ENCODE measurements at places on chromosomes 5 and 9.

DNA sequence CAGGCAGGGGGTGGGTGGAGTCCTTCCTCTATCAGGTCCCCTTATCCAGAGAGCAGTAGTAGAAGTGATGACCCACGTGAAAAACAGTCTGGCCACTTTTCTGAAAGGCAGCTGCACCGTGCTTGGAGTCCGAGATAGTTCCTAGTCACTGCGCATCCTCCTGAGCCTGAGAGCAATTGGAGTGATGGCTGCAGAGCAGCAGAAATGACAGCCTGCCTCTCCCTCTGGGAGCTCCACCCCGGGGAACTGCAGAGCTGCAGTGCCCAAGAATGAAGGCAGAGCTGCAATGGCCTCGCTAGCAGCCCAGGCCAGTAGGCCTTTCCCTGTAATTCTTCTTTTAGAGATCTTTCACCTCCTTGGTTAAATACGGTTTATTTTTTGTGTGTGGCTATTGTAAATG lies 82.6 kb downstream of the CETN3 start:
- DNase-seq = no peak

DNA sequence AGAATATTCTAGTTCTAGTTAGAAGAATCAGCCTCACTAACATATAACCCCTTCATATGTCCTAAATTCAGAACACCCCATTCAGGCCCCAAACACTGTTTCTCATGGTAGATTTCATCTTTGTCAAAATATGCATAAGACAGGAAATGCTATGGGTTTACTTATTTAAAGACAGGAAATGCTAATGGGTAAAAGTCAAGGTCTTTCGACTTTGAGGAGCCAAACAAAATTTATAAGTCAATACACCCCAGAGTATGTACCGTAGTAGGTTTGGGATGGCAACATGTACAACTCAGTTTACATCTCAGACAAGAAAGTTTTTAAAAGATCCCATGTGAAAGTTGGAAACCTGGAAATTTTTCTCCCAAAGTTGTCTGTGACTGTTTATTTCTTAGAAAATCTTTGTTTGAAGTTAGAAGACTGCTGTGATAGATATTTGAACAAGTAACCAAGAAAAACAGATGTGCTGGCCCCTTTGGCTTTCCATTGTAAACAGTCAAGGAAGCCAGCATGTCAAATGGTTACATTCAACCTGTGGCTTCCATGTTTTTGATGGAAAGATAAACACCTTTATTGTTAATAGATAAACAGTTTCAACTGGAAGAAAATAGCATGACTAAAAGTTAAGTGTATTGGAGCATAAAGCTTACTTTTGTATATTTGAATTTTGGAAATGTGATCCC lies 102.2 kb downstream of the INIP start:
- DNase-seq = no peak

DNA sequence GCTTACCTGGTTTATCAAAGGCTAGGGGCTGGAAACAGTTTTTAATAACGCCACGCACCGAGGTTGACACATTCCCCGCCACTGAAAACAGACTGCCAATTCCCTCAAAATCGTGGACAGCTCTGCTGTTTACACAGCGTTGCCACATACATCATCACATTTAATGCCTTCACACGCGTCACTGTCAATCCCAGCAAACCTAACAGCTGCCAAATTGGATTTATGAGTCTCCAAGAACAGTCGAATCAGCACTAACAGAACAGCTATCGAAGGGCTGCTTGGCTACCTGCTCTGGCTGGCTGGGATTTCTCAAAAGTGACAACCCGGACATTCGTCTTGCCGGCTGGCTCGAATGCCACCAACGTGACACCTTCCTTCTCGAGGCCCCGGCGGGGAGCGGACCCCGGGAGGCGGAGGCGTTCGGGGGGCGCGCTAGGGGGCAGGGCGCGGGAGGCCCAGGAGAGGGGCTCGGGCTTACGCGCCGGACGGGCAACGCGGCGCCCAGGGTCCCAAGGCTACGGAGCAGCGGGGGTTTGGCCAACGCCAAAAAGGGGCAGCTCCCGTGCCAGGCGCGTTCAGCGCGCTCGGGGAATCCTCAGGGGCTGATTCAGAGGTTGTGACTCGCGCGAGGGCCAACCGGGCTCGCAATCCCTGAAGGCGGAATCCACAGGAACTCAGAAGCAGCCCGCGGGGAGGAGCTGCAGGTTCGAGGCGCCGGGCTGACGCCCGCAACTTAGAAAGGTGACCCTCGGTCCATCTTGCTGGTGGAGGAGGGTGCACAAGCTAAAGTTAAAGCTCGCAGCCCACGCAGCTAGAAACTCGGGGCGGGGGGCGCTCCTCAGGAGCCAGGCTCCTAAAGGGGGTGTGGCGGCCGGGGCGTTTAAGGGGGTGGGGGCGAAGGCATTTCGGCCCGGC lies 1.2 kb downstream of the CDC14B start:
- DNase-seq = no peak

- no peak for DNase-seq
Observed at GRCh38 chr5:177107159-177107558, 20.4 kb downstream of the FGFR4 start.

DNA sequence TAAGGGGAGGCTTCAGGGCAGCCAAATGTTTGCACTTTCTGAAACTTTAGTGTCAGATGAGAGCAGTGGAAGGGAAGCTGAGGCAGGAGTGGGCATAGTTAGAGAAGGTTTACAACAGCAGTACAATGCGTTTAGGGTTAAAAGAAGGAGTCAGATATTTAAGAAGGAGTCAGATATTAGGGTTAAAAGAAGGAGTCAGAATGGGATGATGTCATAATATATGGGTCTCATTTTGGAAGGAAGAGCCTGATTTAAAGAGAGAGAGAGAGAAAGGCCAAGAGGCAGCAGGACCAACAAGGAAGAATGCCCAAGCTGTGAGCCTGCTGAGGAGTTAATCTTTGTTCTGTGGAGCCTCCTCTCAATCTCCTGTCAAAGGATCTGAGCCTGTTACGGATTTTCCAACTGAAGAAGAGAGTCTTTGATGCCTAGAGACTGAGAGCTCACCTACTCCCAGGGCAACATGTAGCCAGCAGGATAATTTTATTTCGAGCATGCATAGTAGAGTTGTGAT lies 9.5 kb downstream of the ISL1 start:
- no peak for DNase-seq

- no peak for DNase-seq
Observed at GRCh38 chr5:81391-82021, 10.5 kb upstream of the PLEKHG4B start.

GRCh38 chr5:66527478-66528035 lies 68.6 kb upstream of the MAST4 start:
- no peak for DNase-seq

DNA sequence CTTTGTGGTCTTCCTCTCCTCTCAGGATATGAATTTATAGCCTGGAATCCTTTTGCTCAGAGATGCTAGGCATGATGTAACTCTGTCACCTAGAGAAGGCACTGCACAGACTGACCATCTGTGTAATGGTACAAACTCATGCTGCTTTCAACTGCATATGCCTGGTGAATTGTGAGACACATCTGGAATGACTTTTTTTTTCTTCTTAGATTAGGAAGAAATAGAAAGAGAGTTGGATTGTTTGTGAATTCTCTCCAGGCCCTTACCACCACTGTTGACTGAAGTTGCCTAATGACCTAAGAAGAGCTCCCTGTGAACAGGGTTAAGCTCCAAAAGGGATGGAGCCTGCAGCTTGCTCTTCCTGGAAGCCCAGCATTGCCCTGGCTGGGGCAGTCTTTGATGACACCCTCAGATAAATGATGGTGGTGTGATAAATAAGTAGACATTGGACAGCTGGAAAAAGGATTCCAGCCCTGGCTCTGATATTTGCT lies 47.8 kb upstream of the TRIM32 start:
- no peak for DNase-seq
